CD4-positive, alpha-beta T cell treated with Interleukin-2 at 100 ng/mL for 4 hours (primary cell): ENCODE measurements at places on chromosomes 16 and 17.

DNA sequence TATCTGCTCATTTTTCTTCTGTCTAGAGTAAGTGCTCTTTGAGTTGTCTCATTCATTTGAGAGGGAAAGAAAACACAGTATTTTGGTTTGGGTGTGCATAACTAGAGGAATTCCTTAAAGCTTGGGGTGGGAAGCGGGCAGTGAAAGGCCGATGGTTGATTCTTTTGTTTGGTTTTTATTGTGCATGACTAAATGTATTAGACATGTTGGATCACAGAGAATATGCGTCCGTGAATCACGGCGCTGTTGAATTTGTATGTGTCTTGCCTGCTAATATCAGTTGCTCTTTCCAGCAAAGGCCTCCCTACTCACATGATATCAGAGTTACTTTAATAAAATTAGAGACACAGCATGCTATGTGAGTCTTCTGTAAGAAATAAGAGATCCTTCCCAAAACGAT, 180.0 kb downstream of the CHD9NB start:
- DNase-seq, result no peak

GRCh38 chr17:45355087-45355486, 38.3 kb upstream of the MAP3K14 start:
- no peak for DNase-seq

DNA sequence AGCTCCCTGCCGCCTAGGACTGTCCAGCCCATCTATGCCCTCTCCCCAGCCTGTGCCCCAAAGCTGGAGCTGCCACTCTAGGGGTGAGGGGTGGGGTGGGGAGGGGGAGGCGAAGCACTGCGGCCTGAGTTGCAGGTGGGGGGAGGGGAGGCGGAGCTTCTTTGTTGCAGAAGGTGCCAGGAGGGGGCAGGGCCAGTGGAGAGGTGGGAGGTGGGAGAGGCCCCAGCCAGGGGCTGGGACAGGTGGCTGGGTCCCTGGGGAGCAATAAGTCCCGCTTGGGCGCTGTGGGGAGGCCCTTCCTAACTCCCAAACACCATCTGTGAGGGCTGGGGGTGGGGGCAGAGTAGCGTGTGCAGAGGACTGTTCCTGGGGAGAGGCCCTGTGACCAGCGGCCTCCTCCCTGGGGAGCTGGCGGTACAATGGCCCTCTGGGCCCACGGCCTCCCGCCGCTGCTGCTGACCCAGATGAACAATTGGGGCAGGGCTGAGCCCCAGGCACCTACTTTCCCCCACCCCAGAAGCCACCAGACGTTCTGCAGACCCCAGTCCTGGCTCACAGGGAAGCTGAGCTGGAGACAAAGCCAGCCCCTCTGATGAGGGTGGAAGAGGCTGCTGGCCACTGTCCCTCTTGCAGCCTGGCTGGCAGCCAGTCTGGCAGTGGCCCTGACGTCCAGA, 2.2 kb upstream of the NTN3 start:
- no peak for DNase-seq

GRCh38 chr17:62093188-62094155, 28.4 kb upstream of the MED13 start:
- DNase-seq, result no peak

- DNase-seq, result no peak
Measured at GRCh38 chr17:19539040-19539399, 5.4 kb downstream of the SLC47A1 start.

DNA sequence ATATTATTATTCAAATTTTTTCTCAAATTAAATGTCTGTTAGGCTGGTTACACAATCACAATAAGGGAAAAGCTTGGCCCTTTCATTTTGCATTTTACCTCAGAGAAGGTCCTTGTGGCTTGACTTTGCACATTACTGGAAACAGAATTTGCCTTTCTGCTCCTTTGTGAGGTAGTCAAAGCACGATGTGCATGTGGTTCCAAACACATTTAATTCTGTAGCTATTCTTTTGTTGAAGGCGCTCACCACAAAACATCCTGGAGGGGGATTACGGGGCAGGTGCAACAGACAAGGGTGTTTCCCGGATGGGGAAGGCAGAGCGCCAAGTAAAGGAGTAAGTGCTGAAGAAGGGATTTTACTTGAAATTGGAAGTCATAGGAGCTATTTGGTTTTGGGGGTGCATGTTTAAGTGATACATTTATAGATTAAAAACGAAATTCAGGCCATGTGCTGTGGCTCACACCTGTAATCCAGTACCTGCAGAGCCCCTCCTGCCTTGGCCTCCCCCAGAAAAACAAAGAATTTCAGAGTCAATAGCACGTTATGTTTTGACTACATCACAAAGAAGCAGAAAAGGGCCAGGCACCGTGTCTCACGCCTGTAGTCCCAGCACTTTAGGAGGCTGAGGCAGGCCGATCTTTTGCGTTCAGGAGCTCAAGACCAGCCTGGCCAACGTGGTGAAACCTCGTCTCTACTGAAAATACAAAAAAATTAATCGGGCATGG, 31.2 kb upstream of the TENT4B start:
- DNase-seq, result peak; percentile 14

DNA sequence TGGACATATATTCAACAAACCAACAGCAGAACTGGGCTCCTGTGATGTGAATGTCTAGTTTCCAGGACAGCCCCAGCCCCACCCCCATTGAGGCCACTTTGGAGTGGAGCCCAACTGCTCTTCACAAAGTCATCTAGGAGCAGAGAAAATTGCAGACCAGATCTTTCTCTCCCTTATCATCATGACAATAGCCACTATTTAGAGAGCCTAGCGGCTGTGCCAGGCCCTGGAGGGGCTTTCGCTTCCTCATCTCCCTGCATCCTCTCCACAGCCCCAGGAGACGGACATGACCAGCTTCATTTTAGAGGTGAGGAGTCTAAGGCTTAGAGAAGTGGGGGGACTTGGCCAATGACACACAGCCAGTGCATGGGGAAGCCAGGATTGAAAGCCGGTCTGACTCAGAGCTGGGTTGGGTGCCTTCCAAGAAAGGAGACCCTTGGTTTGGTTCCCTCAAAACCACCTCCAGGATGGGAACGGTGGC, 1.4 kb downstream of the PRSS8 start:
- no peak for DNase-seq

DNA sequence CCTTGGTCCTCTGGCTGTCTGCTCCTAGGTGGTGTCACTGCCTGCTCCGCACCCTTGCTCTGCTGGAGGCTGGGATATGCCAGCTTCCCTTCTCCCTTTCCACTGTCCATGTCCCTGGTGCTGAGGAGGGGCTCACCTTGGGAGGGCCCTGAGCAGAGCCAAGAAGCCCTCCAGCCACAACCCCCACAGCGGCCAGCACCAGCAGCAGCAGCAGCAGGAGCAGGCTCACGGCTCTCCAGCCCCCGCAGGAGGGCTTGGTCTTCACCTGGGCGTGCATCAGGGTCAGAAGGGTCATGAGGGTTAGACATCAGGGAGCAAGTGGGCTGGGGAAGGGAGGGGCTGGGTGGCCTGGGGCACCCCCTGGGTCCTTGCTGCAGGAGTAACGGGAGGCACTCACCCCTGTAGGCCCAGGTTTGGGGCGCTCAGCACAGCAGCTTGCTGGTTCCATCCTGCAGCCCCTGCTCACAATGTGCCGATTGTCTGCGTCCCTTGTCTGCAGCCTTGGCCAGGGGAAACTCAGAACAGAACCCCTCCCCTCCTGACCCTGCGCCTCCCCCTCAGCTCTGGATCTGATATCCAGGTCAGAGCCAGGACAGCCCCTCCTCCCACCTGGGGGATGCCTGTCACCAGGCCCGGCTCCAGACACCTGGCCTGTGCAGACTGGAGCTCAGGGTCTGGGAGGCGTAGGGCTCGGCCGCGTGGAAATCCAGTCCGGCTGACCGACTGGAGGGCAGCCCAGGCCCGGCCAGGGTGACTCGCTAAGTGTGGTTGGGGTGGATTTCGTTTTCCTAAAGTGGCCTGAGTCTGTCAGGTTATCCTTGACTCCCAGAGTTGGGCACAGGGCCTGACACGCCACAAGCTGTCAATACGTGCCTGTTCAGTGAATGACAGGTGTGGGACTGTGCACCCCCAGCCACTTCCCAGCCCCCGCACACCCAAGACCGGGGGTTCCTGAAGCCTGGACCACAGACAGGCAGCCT, at the start of gene BRICD5:
BRICD5 (minus strand) TSS at position 478 of the 980 bp plus-strand sequence; CDS start at position 448, 30 bp downstream.
- DNase-seq, result no peak

GRCh38 chr16:88941913-88942909, 34.8 kb downstream of the CBFA2T3 start:
- DNase-seq, result peak; percentile 52

GRCh38 chr17:39835038-39835786, 28.9 kb downstream of the IKZF3 start:
- DNase-seq, result no peak

DNA sequence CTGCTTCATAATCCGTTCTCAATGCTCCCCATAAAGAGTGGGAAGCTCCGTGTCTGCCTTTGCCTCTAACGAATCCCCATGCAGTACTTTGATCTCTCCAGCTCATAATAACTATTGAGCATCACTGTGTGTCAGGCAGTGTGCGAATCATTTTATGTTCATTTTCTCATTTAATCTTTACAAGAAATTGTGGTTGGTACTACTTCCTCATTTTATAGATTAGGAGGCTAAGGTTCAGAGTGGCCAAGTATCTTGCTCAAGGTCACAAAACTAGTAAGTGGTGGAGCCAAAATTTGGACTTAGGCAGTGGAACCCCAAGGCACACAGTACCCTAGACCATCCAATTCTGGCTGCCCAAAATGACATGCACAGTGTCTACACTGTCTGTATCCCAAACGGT, 44.8 kb downstream of the ABCC12 start:
- no peak for DNase-seq

DNA sequence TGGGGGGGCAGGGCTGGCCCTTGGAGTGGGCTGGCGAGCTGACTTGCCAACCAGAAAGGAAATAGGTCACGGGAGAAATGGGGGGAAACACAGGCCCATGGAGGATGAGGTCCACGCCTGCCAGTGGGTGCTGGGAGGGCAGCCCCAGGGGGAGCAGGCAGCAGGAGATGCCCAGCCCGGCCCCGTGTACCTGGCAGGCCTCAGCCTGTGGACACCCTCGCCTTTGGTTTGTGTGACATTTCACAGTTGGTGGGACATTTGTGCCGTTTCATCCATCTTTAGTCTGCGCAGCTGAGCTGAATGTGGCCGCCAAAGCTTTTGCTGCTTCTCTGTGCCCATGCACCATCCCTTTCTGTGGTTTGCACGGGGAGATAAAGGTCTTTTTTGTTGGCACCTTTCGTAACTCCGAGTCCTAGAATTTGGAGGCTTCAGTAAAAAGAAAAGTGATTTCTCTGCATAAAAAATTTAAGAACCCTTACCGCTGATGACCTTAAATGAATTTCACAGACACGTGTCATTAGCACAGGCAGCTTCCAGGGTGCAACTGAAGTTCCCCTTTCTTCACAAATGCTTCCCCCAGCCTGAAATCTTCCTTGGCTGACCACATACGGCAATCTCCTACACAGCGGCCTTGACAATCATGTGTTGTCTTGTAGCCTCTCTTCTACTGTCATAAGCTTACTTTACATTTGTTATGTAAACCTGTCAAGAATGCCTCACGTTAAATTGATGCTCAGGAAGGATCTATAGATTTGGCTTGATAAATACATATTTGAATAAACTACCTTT, 193.6 kb downstream of the RPTOR start:
- DNase-seq, result no peak

- no peak for DNase-seq
Measured at GRCh38 chr17:9763643-9764042, 27.7 kb downstream of the DHRS7C start.

GRCh38 chr17:40607641-40608040, 40.0 kb downstream of the SMARCE1 start:
- peak; percentile 73 for DNase-seq

GRCh38 chr16:25855818-25856217, 164.1 kb downstream of the HS3ST4 start:
- no peak for DNase-seq

DNA sequence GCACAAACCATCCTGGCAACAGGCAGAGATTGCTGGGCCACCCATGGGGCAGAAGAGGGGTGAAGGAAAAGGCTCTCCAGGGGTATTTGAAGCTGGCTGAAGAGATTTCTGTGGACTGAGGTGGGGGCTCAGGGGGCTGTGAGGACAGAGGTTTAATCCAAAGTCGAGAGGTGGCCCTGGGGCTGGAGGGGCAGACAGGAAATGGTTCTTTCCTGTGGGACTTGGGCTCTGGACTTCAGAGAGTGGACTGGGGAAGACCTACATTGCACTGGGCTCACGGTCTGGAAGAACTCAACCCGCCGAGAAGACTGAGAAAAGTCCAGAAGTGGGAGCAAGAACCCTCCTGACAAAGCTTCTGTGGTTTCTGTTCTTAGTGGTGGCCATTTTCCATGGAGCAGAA, 2.9 kb downstream of the CCDC42 start:
- DNase-seq, result no peak

DNA sequence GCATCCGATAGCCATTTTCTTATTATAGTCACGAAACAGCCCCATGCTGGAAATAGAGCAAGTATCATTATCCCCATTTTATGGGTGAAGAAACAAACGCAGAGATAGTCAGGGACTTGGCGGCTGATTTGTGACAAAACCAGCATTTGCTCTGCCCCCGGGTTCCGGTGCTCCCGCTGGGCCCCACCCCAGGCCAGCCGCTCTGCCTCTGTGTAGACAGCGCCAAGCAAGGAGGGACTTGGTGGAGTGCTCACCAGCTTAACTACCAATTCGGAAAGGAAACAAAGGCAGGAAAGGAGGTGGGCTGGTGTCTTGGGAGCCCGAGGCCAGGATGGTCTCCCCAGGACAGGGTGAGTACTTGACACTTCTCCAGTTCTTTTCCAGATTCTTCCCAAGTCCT, 10.0 kb downstream of the SRL start:
- no peak for DNase-seq

DNA sequence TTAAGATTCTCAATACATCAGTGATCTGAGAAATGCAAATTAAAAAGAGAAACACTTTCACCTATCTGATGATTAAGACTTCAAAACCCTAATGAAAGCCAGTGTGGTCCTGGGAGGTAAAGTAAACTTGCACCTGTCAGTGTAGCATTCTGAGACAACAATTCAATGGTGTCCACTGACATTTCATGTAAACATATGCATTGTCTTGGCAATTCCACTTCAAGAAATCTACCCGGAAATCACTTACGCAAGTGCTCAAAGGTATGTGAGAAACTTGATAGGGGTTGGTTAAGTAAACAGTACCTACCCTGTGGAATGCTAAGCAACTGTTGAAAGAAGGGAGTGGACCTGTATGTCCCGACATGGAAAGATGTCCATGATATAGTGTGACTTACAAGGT, 2.1 kb downstream of the ST6GALNAC1 start:
- DNase-seq, result no peak

- DNase-seq, result no peak
Measured at GRCh38 chr17:67162771-67163170, 82.2 kb downstream of the HELZ start.

DNA sequence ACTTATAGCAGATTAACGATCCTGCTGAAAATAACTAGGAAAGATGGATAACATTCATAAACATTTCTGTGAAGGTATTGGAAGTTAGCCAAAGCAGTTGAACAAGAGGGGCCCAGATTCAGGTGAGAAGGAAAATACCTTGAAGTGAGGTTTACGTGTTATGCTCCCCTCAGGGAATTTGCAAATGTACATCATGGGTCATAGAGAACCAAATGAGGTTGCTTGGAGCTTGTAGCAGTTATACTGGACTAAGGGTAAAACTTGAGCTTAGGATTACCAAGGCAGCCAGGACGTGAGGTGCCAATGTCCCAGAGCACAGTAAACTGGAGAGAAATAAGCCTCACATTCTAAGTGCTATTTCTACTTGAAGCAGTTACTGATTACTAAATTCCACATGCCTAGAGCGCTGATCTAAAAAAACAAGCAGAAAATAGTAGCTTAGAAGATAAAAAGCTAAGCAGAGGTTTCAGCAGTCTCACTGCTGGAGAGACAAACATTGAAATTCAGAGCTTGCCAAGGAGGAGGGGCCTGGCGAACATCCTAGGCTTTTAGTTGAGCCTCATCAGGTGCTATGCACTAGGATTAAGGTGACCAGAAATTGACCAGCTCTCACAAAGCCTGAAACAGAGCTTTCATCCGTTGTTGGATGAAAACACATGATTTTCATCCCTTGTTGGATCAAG, 136.7 kb upstream of the FAM20A start:
- no peak for DNase-seq
